Left cardiac atrium (tissue), 4 donors: ENCODE measurements at places on chromosomes 1 and 21.

DNA sequence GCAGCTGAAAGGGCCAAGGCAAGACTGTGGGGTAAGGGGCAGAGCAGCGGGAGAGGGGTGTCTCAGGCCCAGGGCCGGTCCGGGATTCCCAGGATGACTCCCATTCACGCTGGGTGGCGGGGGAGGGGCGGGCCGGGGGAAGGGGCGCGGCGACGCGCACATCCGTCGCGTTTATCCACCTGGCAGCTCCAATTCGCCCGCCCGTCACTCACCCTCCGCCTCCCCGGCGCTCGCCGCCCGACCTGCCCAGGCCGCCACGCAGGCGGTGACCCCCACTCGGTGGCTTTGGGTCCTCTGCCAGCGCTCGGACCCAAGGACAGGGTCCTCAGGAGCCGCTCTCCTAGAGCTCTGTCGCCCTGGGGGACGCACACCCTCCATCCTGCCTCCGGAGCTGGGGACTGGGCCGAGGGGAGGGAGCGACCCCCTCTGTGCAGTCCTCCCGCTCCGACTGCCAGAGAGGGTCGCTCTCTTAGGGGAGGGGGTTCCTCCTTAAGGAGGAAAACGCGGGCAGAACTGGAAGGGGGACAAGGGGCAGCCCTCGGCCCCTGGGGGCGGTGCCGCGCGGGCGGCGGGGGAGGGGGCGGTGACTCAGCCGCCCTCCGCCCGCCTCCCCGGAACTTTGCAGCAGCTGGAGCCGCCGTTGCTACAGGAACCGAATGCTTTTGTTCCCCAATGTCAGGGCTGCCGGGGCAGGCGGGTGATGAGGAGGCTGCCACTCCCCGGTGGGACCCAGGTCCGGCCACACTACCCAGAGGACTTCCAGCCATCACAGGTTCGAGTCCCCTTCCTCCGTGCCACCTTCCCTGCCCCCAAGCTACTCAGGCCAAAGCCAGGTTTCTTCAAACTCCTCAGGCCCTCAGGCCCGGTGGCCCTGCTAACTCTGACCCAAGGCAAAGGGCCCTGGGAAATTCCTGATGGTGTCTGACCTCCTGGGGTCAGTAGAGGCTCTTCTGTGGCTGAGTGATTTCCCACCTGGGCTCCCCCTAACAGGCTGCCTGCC lies 3.4 kb downstream of the ADGRB2 start:
- peak; percentile 69 for DNase-seq

DNA sequence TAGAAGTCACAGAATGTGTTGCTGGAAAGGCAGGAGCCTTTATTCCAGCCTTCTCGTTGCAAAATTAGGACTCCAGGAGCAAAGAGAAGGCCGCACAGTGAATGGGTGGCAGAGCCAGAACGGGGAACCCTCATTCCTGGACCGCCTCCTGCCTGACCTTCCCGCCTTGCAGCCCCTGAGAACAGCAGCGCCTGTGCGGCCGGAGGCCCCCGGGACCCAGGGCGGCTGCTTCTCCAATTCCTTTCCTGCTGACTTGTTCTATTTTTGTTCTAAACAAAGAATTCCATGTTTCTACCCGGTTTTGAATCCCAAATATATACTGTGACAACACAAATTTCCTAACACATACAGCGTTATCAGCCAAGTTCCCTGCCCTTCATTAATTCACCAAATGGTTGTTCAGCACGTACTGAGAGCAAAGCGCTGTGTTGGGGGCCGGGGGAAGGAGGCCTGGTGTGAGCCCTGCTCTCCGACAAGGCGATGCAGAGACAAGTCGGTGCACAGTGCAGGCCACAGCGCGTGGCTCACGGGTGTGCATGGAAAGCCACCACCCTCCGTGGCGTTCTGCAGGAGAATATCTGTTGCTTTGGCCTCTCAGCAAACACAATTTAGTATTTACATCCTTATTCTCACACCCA lies 31.9 kb upstream of the COL6A2 start:
- no peak for DNase-seq

- no peak for DNase-seq
Measured at GRCh38 chr1:67687198-67687545, 2.2 kb downstream of the GADD45A start.

DNA sequence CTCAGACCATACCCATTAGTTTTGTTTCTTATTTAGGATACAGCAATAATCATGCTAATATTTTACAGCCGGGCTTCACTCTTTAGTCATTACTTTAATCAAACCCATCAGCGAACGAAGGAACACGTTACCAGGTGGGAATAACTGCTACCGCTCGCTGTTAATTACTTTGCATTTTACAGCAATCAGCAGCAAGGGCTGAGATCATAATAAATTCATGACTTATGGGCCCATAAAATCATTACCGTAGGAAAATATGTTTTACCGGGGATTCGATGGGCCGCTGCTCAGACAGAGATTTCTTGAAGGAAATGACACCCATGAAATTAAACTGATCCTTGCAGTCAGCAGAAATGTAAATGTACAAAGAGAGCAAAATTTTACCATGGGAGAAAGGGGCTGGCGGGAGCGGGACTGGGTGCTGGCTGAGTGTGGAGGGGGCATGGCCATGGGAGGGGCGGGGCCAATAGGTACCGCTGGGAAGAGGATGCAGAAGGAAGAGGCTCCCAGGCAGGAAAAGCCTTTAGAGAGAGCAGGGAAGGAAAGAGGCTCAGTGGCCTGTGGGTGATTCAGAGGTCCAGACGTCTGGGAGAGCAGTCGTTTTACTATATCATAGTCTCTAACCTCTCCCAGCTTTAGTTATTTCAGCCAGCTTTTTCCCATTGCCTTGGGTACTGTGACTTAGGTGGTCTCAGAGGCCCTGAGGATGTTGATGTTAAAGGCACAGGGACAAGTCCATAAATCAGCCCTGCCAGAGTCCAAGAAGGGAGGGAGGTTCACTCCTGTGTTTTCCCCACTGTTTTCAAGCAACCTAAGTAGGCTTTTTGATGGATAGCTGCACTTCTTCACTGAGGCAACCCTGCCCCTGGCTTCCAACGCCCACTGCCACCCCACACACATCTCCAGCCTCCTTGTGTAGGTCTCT lies 258.9 kb downstream of the SEC16B start:
- no peak for DNase-seq

- no peak for DNase-seq
Measured at GRCh38 chr1:67769633-67770256, 63.5 kb downstream of the GNG12 start.

DNA sequence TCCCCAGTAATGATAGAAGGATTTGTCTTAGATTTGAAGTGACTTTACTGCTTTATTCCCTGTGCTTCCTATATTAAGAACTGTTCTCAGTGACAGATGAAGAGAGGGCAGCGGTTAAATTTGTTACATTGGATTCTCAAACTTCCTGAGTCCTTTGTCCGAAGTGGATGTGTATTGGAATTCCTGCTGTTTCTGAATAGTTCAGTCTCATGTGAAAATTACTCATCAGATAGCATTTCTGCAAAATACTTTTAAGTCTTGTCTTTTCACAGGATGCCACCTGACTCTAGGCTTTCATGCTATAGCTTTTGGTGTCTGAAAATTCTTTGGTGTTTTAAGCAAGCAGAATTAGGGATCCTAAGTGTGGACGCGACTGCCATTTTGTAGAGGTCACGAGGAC lies 83.6 kb downstream of the PRDM2 start:
- DNase-seq, result no peak

DNA sequence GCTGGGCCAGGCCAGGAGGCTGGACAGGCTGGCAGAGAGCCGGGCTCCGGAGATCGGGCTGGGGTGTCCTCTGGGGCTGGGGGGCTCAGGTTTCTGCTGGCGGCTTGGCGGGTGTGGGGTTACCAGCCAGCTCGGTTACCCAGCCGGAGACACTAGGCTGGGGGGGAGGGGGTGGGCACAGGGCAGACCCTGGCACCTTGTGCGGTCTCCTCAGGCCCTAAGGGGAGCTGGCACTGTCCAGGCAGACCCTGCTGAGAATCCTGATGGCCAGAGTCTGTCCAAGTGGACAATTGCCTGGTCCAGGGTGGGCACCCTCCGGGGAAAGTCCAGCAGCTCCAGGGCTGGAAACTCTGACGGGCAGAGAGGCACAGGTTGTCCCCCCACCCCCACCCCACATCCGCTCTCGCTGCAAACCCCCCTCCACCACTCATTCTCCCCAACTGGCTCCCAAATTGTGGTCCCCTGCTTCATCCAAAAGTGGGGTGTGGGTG lies 6.7 kb downstream of the ZBTB7B start:
- no peak for DNase-seq

- no peak for DNase-seq
Measured at GRCh38 chr21:45801989-45802388, 158.5 kb downstream of the PCBP3 start.

GRCh38 chr1:34529935-34530859 lies 224.7 kb upstream of the GJB5 start:
- DNase-seq, result no peak

DNA sequence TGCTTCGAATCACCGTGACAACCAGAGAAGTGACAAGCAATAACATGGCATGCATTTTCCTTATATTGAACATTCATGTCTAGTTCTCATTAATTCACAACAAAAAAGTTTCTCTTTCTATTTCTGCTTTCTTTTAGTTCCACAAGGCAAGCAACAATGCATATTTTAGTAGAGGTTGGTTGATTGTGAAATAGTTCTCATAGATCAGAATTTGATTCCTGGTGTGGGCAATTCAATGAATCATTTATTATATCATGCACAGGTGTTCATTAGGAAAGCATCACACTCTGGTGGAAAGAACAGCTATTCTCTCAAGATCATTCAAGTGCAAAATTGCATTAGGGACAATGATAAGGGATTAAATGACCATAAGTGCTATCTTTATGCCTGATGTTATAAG lies 980.9 kb downstream of the BRINP3 start:
- no peak for DNase-seq

GRCh38 chr1:28887419-28887834 lies 26.9 kb upstream of the EPB41 start:
- peak; percentile 29 for DNase-seq

DNA sequence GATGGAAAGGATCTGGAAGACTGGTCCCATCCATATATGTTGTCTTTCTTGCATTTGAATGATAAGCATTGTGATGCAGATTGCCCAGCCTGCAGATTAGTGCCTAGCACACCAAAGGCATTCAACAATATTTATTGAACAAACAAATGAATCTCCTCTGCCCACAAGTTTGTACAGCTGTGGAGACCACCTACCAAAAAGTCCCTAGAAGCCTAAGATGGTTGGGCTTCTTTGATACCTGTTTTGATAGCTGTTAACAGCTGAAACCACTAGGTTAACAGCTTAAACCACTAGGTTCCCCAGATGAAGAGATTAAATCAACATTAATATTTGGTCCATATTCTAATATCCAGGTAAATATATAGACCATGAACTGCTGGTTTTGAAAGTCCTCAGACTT lies 9.8 kb downstream of the DUSP10 start:
- no peak for DNase-seq

DNA sequence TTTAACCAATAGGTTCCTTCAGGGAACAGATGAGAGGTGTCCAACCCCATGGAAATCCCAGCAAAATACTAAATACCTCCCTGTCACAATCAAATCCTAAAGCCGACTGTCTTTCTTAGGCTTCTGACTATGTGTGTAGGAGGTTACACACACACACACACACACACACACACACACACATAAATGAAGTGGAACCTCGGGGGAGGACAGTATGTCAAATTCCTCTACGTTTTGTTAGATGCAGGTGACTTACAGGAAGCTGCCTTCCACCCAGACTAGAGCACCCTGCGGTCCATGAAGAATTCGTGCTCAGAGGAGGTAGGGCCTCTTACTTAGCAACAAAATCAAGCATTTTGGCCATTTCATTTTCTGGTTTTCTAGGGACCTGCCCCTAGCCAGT lies 16.4 kb downstream of the RSPH1 start:
- DNase-seq, result no peak

DNA sequence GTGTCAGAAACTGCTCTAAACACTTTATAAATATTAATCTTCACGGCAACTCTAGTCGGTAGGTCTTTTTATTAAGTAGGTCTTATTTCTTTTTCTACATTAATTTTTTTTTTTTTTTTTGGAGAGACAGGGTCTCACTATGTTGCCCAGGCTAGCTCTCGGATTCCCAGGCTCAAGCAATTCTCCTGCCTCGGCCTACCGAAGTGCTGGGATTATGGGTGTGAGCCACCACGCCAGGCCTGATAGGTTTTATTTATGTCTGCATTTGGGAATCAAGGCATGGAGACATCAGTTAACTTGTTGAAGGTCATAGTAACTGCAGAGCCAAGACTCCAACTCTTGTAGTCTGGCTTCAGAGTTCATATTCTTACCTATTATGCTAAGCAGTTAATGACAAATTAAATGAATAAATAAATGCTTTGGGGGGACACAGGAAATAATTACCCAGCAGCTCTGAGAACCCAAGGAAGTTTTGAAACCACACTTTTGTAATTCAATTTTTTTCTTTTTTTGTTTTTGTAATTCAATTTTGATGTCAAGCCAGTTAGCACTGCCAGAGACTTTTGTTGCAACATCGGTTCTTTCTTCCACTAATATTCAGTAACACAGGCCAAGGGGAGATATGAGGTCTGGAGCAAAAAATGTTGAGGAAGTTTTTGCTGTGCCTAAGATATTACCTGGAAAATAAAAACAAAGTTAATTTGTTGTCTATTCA lies 9.4 kb upstream of the UAP1 start:
- DNase-seq, result no peak

DNA sequence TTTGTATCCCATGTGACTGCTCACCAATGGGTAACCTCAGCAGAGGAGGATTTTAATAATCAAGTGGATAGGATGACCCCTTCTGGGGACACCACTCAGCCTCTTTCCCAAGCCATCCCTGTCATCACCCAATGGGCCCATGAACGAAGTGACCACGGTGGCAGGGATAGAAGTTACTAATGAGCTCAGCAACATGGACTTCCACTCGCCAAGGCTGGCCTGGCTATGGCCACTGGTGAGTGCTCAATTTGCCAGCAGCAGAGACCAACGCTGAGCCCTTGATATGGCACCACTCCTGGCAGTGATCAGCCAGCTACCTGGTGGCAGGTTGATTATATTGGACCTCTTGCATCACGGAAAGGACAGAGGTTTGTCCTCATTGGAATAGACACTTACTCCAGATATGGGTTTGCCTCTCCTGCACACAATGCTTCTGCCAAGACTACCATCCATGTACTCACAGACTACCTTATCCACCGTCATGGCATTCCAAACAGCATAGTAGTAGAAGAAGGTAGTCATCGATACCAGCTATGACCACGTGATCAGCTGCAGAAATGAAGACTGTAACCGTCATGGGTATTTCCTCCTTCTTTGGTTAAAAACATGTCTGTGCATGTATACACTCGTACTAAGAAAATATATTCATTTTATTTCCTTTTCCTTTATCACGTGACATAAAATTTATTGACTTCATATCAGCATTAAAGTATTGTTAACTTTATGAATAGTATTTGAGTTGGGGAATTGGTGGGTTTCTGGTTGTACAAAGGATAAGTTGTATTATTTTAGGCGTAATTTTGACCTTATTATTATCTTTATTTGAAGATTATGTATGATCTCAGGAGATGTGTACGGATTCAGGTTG lies 562.6 kb downstream of the PTPRU start:
- no peak for DNase-seq

GRCh38 chr1:7218210-7218832 lies 433.1 kb downstream of the CAMTA1 start:
- DNase-seq, result peak; percentile 20

- no peak for DNase-seq
Measured at GRCh38 chr1:198575798-198576641, 35.5 kb upstream of the ATP6V1G3 start.
